ENCODE measurements at places on chromosomes 2 and 18.
A peak's percentile ranks its signal among the peaks of the same experiment; 100 is the strongest.

GRCh38 chr2:172640389-172640788 lies 84.5 kb downstream of the PDK1 start:
- no peak for DNase-seq

- DNase-seq: peak; percentile 52
Observed at GRCh38 chr2:191165176-191165643, 14.4 kb upstream of the STAT4 start.

DNA sequence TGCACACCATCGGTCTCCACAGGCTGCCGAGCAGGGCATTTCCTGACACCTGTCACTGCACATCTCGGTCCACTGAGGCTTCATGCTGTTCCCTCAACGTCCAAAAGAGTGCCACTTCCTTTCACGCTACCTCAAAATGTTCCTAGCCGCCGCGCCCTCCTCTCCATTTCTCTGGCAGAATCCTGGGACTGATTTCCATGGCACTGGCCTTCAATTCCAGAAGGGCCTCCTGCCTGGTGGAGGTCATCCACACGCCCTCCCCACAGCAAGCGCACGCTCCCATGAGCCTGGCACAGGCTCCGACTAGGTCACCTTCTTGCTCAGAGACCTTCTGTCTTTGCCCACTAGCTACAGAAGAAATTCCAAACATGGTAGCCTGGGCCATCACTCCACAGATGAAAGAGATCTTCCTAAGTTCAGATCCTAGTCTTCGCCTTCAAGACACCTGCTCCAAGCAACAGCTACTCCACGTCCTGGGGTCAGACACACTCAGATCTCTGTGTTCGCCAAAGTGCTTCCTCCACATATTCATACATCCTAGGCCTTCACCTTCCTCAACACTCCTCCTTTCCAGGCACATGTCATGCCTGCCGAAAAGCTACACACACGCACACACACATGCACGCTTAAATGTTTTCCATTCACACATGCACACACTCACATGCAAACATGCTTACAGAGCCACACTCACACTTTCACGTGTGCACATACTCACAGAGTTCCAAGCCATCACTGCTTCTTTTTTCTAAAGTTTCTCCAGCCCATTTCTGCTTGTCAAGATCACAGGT lies 94.0 kb downstream of the PXDN start:
- no peak for DNase-seq

DNA sequence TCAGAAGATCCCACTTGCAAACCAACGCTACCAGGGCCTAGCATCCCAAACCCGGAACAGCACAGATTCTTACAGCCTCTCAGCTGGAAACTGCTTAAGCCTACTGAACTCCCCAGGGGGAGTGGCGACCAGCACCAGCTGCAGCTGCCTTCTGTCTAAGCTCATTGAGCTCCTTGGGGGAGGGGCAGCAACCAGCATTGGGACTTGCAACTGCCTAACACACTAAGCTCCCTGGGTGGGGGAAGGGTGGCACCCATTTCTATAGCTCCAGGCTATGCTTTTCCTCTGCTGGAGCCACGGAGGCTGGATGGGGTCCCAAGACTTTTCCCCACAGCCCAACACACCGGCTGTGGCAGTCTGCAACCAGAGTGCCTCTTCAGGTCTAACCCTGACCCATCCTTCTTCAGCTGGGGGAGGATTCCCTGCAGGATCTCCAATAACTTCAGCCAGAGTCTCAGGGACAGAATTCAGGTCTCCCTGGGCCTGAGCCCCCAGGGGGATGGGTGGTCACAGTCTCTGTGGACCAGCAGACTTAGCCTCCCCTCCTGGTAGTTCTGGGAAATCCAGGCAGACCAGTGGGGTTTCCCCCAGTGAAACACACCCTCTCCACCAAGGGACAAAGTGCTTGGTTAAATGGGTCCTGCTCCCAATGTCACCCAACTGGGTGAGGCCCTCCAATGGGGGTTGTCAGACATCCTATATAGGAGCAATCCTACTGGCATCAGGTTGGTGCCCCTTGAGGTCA lies 45.9 kb upstream of the ITGA4 start:
- no peak for DNase-seq

GRCh38 chr2:904246-905024 lies 46.2 kb upstream of the SNTG2 start:
- no peak for DNase-seq

GRCh38 chr2:236403811-236404210 lies 139.6 kb upstream of the ASB18 start:
- no peak for DNase-seq

GRCh38 chr2:11683966-11684365 lies 14.0 kb upstream of the NTSR2 start:
- no peak for DNase-seq

Data from RWPE1 (cell line).